Kidney epithelial cell (primary cell): ENCODE measurements at places on chromosomes 2 and 18.

- no peak for DNase-seq
These were observed 71.6 kb upstream of the SPTBN1 start for GRCh38 chr2:54384301-54385203.

- peak; percentile 16 for DNase-seq
These were observed 1.5 kb downstream of the ESCO1 start for GRCh38 chr18:21598726-21599584.

- no peak for DNase-seq
These were observed 1113.0 kb downstream of the BCL11A start for GRCh38 chr2:59440491-59440890.

DNA sequence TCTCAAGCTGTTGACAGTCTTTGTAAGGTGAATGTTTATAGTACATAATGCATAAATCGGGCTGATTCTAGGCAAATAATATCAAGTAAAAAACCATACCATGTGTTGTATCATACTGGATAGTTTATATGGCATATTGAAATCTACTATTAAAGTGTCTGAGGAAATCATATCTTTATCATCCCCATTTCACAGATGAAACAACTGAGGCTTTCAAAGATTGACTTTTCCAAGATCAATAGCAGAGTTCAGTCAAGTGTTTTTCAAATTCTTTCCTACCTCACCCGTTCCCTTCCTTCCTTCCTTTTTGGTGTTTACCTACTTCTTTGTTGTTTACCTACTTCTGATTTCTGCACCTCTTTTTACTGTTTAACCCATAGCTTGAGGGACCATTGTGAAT, 2.0 kb downstream of the LYPD6 start:
- DNase-seq, result no peak

DNA sequence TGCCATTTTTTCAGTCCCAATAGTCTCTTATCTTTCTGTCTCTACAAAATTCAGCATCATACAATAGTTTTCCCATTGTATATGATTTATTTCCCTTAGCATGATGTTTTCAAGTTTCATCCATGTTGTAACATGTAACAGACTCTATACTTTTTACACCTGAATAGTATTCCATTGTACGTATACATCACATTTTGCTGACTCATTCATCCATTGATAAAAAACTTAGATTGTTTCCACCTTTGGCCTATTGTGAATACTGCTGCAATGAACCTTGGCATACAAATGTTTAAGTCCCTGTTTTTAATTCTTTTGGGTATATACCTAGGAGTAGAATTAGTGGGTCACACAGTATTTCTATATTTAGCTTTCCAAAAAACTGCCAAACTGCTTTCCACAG, 349.3 kb upstream of the CDH2 start:
- no peak for DNase-seq

DNA sequence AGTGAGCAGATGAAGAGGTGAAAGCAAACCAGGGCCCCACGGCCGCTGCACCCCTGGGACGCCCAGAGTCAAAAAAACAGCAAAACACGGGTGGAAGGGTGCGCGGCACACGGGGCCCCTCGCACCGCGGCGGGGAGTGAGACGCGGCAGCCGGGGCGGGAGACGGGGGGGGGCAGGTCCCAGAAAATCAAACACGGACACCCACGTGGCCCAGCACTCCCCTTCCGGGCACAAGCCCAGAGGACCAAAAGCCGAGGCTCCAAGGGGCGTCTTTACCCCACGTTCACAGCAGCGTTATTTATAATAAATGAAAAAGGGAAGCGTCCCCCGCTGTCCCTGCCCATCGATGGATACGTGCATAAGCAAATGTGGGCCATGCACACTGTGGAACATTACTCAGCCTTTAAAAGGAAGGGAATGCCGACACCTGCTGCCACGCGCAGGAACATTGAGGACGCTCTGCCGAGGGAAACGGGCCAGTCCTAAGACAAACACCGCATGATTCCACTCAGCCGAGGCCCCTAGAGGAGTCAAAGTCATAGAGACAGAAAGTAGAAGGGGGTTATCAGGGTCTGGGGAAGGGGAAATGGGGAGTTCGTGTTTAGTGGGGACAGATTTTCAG, 677 bp upstream of the COPS9 start:
- no peak for DNase-seq

DNA sequence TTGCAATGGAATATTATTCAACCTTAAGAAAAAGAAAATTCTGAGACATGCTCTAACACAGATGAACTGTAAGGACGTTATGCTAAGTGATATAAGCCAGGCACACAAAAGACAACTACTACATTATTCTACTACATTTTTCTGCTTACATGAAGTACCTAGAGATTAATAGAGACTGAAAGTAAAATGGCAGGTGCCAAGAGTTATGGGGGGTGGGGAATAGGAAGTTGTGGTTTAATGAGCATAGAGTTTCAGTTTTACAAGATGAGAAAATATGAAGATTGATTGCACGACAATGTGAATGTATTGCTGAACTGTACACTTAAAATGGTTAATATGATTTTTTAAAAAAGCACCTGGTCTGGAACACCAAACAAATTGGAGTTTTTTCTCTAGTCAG, 1231.6 kb upstream of the DDX18 start:
- no peak for DNase-seq

DNA sequence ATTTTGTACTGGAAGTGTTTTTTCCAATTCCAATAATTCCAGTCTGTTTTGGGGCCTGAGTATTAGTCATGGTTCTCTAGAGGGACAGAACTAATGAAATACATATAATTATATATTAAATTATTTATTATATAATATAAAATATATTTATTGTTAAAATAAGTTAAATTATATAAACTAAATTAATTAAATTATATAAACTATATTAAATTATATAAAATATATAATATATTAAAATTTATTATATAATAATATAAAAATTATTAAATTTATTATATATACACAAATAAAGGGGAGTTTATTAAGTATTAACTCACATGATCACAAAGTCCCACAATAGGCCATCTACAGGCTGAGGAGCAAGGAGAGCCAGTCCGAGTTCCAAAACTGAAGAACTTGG, 253.4 kb upstream of the NETO1 start:
- DNase-seq, result no peak

DNA sequence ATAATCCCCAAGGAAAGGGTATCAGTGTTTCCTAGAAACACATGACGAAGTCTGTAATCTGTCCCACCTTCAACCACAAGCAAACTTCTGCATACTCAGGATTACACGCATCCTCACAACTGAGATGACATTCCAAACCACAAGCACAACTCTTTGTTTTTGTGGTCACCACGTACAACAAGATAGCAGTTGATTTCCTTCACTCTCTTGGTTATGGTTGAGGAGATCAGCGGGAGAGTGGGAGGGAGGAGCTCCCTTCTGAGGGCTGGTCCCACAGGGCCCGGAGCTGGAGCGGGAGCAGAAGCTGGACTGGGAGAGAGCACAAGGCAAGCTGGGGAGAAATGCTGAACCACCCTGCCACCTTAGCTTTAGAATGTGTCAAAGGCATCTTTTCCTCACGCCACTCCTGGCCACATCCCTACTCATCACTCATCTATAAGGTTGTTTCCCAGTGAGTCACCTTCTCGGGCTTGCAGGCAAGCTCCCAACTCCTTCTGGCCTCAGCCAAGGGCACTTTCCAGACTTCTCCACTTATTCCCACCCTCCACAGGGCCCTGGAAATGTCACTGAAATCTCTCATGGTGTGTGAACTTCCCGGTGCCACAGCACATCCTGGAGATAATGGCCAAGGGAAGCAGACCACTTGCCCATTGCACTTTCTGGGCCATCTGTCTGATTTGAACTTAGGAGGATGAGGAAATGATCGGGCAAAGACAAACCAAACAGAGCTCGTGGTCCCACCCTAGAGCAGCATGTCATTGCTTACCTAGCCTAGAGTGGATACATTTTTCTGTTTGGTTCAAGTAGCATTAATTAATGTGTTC, 98.9 kb upstream of the LGALSL start:
- DNase-seq, result peak; percentile 68

DNA sequence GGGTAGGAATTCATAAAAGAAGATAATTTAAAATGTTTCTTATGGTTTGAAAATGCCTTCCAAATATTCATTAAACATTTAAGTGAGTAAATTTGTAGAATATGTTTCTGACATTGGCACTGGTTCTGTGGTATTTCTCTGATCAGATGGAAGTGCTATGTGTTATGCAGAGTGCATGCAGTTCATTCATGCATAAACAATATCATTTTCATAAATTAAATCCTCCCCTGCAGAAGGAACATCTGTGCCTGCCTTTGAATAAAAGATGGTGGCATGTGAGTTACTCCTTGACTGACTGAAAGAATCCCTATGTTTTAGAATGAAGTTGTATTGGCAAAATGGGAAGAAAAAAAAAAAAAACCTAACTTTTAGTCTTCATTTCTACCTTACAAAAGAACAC, 5.9 kb downstream of the NEUROD1 start:
- no peak for DNase-seq

DNA sequence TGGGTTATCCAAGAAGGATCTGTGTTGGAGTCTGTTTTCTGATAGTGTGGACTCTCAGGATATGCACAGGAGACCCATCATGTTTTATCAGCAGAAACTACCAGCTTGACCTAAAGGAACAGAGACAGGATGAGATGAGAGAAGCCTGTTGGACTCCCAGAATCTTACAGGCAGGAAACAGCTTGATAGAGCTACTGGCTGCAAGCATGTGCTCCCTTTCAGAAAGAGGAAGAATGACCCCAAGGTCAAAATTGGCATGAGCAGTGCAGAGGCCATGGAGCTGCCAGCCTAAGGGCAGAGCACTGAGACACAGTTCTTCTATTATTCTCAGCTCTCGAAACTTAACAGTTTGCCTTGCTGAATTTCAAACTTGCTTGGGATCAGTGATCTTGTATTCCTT, 135.2 kb upstream of the NFATC1 start:
- no peak for DNase-seq
